Stimulated activated CD4-positive, alpha-beta T cell treated with anti-CD3 and anti-CD28 coated beads, Interleukin-15, amount 100 ng/mL, for 48 hours (primary cell): ENCODE measurements at places on chromosomes 11 and 22.
A peak's percentile ranks its signal among the peaks of the same experiment; 100 is the strongest.

GRCh38 chr11:102204174-102204573, 93.9 kb downstream of the YAP1 start:
- DNase-seq, result no peak

DNA sequence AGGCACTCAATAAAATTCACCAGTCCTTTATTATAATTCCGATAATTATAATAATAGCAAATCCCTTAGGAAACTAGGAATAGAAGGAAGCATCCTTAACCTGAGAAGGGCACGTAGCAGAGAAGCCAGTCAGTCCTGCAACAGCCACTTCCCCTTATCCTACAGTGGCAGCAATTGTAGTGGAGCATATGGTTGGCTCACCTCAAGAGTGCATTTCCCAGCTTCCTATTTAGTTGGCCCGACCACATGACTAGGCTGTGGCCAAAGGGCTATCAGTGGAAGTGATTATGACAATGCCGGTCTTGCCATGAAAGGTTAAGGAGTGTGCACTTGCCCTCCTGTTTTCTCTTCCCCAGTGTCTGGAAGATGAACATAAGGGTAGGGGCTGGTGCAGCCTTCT, 27.0 kb downstream of the TESMIN start:
- DNase-seq, result no peak

GRCh38 chr11:30150425-30150824, 80.4 kb upstream of the FSHB start:
- no peak for DNase-seq

DNA sequence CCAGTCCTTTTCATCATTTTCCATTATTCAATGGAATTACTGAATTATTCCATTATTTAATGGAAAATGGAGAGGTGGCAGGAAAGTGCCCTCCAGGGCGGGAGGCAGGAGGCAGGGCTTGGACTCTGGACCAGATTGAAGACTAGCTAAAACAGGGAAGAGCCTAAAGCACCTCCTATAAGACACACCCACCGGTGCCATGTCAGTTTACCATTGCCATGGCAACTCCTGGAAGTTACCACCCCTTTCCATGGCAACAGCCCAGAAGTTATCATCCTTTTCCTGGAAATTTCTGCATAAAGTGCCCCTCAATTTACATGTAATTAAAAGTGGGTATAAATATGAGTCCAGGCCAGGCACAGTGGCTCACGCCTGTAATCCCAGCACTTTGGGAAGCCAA, 443.7 kb downstream of the TBC1D22A start:
- DNase-seq, result no peak

DNA sequence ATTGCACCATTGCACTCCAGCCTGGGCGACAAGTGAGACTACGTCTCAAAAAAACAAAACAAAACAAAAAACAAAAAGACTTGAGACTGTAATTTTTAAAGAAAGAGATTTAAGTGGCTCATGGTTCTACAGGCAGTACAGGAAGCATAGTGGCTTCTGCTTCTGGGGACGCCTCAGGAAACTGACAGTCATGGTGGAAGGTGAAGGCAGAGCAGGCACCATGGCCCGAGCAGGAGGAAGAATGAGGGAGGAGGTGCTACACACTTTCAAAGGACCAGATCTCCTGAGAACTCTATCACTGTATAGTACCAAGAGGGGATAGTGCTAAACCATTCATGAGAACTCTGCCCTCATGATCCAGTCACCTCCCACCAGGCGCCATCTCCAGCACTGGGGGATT, 52.0 kb downstream of the CBL start:
- DNase-seq, result no peak

DNA sequence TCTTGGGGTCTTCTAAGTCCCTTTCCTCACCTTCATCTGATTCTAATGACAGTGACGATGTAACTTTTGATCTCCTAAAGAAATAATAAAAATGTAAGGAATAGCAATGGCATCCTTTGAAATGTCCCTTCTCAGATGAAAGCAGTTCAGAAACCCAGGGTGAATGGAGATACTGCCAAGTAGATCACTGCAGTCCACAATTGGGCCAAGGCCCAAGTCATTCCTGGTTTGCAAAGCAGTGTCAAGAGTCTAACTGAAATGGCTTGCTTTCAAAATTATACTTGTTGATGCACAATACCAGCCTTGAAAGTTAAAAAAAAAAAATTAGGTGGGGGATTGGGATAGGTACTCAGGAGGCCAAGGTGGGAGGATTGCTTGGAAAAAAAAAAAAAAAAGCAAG, 20.4 kb downstream of the ASCC2 start:
- DNase-seq, result no peak

- DNase-seq, result no peak
Observed at GRCh38 chr11:115304774-115305472, 199.3 kb downstream of the CADM1 start.

GRCh38 chr11:117837070-117837776, 12.7 kb upstream of the FXYD2 start:
- DNase-seq, result no peak

- no peak for DNase-seq
Observed at GRCh38 chr22:26082866-26083265, 86.4 kb upstream of the SEZ6L start.

GRCh38 chr22:43231724-43232034, 44.7 kb upstream of the TTLL12 start:
- no peak for DNase-seq

DNA sequence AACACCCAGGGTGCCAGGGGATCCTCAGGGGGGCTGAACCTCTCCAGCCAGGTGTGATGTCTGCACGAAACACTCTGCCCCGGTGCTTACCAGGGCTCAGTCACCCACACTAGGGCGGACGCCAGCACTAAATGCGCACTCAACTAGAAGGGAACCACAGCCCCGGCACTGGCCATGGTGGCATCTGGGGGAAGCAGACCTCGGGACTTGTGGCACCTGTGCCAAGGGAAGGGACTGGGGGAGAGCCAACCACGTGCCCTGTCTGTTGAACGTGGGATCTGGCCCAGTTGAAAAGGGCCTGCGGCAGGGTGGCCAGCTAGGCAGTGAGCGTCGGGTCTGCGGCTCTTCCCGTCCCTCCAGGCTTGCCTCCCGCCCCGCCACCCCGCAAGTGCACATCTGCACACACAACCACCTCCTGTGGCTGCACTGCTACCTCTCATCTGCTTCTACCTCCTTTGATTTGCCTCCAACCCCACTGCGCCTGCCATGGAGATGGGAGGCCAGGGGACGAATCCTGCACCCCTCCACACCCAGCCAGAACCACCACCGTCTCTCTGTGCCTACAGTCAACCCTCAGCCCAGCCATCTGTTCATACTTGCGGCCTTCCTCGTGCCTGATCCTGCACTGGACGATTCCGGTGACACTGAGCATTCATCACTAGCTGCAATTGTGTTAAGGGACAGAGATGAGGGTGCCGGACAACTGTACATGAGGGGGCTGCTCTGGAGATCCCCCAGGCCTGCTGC, 15.0 kb upstream of the MOB2 start:
- no peak for DNase-seq

- no peak for DNase-seq
Observed at GRCh38 chr11:75264971-75265370, 24.4 kb downstream of the TPBGL start.

DNA sequence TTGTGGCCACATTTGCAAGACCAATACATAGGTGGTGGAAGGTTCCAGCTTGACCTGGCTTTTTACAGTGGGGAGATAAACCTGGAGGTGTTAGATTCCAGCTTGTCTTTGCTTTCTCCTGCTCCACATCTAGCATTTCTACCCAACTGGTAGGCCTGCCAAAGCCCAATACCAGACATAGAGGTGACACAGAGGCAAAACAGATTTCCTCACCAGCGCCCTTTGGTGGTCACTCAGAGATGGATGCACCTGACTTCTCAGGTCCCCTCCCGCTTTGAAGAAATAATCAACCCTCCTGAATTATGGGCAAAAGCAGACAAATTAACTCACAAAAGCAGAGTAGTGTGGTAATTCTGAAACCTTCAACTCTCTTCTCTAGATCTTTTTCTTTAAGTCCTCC, 1356.2 kb downstream of the FAM181B start:
- DNase-seq, result no peak

- no peak for DNase-seq
Observed at GRCh38 chr22:38077595-38077994, 6.4 kb downstream of the SLC16A8 start.

DNA sequence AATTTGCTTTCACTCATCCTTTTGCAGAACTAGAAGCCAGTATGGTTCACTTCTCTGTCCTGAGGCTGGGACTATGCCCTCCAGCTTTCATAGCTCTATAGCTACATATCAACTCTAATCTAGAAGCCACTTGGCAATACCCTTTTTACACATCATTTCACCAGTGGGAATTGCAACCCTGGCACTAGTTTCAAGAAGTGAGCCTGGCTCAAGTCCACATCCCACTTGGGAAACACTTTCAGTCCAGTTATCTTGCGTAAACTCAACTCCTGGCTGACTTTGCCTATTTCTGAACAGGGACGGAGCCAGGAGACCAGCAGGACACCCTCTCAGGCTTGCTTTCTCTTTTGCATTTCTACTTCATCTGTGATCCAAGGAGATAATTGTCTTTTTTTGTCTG, 19.9 kb upstream of the FAT3 start:
- no peak for DNase-seq

DNA sequence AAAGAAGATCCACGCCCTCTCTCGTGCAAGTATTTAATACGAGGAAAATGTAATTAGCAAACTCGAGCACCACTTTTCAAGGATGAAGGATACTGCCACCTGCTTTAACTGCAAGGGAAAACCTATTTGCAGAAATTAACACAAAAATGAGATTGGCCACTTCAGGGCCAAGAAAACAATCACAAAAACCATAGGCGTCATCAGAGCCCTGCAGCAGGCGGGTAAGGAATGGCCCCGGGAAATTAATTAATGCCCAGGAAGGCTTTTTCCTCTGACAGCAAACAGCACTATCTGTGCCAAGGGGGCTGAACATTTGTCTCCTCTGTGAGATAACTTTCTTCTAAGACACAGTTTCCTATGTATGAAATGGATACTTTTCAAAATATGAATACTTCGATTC, 255.7 kb downstream of the CTTN start:
- DNase-seq, result no peak

GRCh38 chr11:2860636-2861035, 24.9 kb downstream of the CDKN1C start:
- DNase-seq, result no peak

DNA sequence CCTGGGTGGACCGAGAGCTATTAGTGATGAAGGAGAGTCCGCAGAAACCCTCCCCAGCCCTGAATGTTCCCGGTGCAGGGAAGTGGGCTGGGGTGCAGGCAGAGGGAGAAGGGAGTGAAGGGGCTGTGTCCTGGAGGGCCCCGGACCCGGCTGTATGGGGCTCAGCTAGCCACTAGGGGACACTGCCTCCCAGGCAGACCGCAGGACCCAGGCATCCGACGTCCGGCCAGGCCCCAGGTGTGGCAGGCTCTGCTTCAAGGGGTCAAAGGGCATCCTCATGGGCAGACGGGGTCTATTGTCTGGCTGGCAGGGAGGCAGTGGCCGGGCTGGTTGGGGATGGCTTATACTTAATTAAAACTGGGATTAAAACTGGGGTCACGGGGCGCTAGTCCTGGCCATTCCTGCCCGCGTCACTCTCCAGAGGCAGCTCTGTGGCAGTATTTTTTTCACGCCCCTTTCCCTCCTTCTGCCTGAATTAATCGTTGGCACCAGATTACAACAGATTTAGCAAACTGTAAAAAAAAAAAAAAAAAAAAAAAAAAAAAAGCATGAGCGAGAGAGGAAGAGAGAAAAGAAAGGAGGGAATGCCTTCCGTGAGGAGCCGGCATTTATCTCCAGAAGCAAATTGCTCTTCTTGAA, 5.1 kb downstream of the FLRT1 start:
- no peak for DNase-seq

GRCh38 chr22:47401592-47401898, 639.1 kb downstream of the TBC1D22A start:
- no peak for DNase-seq

GRCh38 chr11:22161489-22161888, 31.4 kb upstream of the ANO5 start:
- DNase-seq, result no peak

DNA sequence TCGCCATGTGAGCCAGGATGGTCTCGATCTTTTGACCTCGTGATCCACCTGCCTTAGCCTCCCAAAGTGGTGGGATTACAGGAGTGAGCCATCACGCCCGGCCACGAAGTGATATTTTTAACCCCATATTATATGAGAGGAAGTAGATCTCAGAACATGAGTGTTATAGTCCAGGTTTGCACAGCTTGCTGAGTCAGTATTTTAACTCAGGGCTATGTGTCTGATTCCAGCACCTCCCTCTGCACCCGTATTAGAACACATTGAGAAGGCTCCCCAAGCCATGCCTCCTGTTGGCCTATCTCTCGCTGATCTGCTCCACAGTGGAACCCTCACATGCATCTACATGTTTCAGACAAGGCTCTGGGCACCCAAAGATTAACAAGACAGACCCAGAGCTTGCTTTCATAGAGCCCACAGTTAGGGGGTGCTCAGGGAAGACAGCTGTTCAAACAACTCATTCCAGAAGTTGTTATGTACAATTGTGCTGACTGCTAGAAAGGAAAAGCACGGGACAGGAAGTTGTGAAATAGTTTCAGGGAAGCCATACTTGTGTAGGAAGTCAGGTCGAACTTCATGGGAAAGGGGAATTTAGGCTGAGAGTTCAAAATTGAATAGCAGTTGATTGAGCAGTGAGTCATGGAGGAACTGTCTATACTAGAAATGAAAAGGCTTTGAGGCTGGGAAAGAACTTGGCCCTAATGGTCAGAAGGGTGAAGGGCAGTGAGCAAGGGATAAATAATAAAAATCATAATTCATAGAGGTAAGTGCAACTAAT, 49.3 kb upstream of the CLPB start:
- DNase-seq, result no peak

DNA sequence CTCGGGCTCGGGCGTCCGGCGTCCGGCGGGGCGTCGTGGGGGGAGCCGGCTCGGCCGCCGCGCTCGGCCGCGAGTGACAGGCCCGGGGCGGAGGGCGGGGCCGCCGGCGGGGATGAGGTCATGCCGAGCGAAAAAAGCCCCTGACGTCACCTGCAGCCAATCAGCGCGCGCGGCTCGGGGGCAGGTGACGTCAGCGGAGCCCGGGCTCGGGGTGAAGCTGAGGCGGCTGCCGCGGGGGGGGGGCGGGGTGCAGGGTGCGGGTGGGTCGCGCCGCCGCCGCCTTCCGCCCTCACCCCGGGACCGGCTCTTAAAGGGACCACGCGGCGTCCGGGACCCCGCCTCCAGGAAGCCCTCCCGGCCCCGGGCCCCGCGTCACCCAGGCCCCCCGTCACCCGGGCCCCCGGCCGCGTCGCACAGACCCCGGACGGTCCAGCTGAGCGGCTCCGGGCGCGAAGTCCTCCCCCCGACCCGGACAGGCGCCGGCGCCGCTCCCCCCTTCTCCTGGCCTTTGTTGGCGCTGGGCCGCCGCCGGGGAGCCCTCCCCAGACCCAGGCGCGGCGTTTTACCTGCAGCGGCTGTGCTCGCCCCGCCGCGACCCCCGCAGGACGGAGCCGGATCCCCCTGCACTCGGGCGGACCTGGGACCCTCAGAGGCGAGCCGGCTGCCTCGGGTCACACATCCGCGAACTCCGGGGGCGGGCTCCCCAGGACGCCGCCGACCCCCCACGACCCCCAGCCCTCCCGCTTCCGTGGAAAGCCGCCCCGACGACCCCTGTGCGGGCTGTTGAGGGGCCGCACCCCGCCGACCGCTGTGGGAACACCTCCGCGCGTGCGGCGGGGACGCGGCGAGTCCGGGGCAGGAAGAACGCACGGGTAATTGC, at the start of gene DUSP8:
TSS of gene DUSP8 (minus strand) at position 75 of the 880 bp plus-strand sequence. CDS start 6,445 bp downstream, outside the sequence.
- peak; percentile 87 for DNase-seq
